ENCODE measurements at places on chromosomes 4 and X.
A peak's percentile ranks its signal among the peaks of the same experiment; 100 is the strongest.

DNA sequence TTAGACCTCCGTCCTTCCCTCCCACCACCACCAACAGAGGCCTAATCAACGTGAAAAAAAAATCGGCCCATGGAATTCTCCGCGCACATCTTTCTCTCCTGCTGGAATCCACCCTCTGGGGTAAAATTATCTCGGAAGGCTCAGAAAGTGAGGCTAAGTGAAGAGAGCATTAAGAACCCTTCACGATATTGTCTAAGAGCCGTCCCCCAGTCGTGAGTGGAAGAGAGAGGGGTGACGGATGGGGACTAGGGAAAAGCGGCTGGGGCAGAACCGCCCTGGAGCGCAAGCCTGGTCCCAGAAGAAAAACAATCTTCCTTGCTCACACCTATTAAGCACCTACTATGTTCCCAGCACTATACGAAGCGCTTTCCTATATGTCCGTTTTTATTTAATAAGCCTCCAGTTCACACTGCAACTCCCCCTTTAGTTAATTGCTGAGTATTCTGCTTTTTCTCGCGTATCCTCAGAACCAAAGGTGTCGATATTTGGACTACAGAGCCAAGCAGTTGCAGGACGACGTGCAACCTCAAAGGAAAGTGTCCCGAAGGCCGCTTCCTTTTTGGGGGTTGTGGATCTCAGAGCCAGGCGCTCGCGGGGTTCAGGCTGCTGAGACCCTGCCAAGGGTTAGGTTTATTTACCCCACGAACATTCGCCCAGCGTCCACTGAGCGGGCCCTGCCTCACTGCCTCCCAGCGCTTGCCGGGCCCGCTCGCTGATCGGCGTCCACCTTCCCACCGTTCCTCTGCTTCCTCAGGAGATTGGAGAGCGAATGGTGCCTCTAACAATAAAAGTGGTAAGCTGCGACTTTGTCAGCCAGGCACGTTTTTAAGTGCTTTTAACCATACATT lies 889 bp downstream of the MGARP start:
- no peak for DNase-seq

- DNase-seq = no peak
These were observed 108.6 kb downstream of the ACTRT1 start for GRCh38 chrX:127943571-127943970.

DNA sequence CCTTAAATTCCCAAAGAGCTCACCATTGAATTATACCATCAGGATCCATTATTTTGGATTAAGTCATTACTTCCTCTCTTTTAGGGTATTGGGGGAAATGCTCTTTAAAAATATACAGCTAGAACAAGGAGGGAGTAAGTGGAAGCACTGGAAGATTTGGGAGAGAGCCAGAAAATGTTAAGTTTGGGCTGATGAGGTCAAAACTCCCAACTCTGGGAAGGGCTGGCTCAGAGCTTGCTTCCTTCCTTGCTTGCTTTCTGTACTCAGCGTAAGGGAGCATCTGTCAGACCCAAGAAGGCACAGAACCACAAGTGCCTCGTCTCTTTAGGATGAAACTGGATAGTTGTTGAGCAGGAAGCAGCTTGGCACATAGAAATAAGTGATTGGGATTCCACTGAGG lies 138.2 kb downstream of the GUCY2F start:
- no peak for DNase-seq

- DNase-seq = peak; percentile 23
These were observed 29.6 kb downstream of the PHOX2B start for GRCh38 chr4:41718907-41719306.

DNA sequence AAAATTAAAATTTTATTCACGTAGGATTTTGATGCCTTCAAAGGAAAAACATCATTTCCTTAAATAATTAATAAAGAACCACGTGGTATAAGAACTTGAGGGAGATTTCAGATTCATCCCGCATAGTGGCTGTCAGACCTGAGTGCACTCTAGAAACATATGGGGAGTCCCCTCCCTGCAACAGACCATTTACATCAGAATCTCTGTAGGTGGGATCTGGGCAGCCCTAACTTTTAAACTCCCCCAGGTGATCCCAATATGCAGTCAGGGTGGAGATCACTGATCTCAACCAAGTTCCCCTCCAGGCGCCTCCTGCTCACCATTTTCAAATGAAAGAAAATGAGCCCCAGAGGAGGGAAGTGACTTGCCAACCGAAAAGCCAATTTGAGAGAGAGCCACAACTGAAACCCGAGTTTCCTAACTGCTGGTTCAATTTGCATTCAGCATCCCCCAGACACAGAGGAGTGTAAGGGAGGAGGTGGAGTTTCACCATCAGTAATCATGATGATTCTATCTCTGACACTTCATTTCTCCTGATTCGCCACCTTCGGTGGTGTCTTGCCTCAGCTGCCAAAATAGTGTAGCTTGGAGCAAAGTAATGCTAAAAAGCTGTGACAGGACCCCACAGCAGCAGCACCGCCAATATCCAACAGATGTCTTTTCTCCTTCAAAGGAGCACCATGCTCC lies 11.4 kb downstream of the RNF150 start:
- no peak for DNase-seq

DNA sequence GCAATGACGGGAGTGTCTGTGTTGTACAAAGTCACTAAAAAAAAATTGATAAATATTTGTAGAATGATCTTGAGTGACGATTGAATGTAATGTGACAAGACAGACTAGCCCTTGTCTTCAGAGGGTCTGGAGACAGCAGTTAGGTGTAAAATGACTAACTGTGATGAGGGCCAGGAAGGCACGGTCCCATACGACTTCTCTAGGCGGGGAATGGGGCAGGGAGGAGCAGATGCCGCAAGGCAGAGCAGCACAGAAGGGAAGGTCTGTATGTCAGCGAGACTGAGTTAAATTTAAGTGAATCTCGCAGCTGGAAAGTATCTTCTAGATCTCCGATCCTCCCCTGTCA lies 405 bp downstream of the CENPE start:
- DNase-seq = no peak

All from AG10803 (cell line).